GM12878 (cell line): ENCODE measurements at places on chromosomes 6 and 20. TPM values are rescaled to one million over a fixed set of nuclear protein-coding genes. Genes with fewer than 3 reads are reported as not detected.

The PACSIN1 gene
- polyA plus RNA-seq = 2.0 and 2.4 TPM in 2 replicates

The WFDC12 gene
- not detected in 2 replicates for polyA plus RNA-seq

DNA sequence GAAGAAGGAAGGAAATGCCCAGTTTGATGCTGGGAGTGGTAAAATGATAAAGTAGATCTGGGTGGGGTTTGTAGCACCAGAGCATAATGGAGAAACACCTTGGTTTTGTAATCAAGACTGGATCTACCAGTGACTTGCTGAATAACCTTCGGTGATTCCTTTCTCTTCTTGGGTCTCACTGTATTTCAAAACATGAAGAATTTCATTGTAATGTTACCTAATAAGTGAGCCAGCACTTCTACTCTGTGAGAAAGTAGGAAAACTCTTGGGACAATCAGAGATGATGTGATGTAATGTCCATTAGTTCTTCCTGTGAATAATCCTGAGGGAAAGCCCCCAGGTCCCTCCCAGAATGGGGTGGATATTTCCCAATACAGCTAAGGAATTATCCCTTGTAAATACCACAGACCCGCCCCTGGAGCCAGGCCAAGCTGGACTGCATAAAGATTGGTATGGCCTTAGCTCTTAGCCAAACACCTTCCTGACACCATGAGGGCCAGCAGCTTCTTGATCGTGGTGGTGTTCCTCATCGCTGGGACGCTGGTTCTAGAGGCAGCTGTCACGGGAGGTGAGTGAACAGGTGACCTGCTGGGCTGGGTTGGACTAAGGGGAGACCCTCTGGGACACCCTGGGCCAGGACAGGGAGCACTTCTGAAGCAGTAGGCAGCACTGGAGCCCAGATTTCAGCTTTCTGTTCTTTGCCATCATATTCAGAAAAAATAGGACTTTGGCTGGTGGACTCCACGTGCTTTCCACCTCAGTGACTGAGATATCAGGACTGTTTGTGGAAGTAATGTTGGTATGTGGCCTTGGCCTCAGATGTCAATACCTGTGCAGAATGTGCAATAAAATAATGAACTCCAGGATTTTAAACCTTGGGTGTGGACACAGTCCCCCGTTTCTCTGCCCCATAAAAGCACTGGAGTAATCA is at the start of gene PI3:
PI3 (plus strand) TSS at position 469 of the 931 bp plus-strand sequence; CDS start at position 490, 21 bp downstream.
- no peak for DNase-seq

DNA sequence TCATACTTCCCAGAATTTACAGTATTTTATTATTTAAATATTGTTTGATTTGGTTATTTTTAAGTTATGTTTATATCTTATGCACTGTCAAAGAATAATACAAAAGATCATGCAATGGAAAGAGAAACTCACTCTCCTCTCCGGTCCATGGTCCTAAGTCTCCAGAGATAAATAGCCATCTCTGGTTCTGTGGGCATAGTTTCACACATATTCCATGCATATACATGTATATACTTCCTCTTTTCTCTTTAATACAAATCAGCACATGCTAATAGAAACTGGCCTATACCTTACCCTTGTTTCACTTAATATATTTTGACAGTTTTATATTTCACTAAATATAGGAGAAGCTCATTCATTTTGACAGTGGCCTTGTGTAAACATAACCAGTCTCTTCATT is 901.7 kb upstream of the CITED2 start:
- DNase-seq = no peak

DNA sequence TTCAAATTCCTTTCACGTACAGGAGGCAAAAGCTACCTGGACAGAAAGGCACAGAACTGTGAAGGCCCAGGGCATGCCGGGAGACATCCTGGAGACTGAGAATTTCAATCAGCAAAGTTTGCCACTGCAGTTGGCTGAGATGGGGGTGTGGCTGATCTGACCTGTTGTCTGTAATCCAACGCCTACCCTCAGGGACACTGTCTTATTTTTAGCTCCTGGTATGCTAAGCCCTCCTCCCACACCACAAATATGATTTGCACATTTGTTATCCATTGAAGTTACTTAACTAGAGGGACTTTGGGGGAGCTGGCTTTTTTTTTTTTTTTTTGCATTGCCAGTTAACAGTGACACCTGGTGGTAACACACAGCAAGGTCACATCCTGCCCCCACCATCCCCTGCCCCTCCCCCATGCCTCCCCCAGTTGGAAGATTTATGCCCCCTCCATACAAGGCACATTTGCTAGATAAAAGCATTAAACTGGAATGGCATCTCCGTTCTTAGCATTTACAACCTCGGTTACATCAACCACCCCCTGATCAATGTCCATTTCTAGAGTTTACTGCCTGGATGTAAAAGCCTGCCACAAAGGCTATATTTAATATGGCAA is 40.4 kb downstream of the TTI1 start:
- no peak for DNase-seq
